ENCODE measurements at places on chromosomes 1 and 21. TPM values are rescaled to one million over a fixed set of nuclear protein-coding genes. Genes with fewer than 3 reads are reported as not detected.
A peak's percentile ranks its signal among the peaks of the same experiment; 100 is the strongest.

Gene CYP2J2
- total RNA-seq: 2.3 TPM

Gene ARHGEF16
- 8.2 TPM for total RNA-seq

Gene IL22RA1
- 164 TPM for total RNA-seq

Gene OR2L3
- total RNA-seq: not detected

Gene PCP4
- 0.92 TPM for total RNA-seq

Gene LIN28A
- not detected for total RNA-seq

DNA sequence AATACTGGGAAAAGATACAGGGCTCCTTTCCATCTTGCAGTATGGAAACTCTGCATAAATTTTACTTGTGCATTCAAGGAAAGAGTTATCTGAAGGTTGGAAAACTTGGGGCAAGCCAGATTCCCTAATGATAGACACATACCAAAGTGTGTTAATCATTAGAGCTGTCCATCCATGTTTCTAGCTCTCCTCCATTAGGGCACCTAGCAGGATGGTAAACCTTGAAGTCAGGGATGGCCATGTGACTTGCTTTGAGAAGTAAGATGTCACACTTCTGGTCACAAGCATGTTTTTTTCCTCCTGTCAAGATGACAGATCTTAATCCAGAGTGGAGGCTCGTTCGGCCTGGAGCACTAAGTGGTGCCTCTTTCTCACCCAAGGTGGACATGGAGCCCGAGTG is 241.9 kb upstream of the RUNX1 start:
- DNase-seq: no peak
- H3K27me3 ChIP-seq: no peaks in the 10 kb centered on the region
- no peaks in the 10 kb centered on the region for H3K4me1 ChIP-seq
- H3K27ac ChIP-seq: no peak overlapping the region
- H3K4me3 ChIP-seq: no peak overlapping the region
- no peaks in the 10 kb centered on the region for H3K36me3 ChIP-seq

- no peak overlapping the region for H3K27ac ChIP-seq
- no peaks in the 10 kb centered on the region for H3K27me3 ChIP-seq
- H3K36me3 ChIP-seq: no peaks in the 10 kb centered on the region
- DNase-seq: no peak
Measured at GRCh38 chr1:26474818-26475217, 2.6 kb downstream of the HMGN2 start.

GRCh38 chr1:182614796-182615454 is 10.7 kb upstream of the RGS16 start:
- H3K27me3 ChIP-seq: no peaks in the 10 kb centered on the region
- peak overlapping the region; percentile 6 for H3K4me3 ChIP-seq
- H3K27ac ChIP-seq: peak overlapping the region; percentile 56
- H3K4me1 ChIP-seq: peaks cover 6% of the 10 kb centered on the region

DNA sequence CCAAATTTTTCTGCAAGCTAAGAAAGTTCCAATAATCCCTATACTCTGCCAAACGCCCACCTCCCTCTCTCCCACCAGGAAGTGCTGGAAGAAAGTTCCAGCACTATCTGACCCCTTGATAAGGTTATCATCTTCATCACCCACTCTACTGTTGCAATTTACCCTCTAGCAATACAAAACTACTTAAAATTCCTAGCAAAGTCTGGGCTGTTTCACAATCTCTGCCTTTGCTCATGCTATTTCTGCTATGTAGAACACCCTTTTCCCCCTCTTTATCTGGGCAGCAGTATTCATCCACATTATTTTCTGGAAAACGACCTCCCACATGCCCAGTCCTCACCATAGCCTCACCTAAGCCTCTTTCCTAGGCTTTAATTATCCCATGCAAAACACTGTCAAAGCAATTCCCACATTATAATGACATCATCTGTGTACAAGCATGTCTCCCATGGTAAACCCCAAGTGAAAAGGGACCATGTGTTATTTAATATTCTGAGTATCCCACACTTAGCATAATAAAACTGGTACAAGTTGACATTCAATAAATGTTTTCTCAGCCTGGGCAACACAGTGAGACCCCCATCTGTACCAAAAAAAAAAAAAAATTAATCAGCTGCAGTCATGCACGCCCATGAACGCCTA is 12.0 kb downstream of the F11R start:
- no peaks in the 10 kb centered on the region for H3K27me3 ChIP-seq
- peaks cover 8% of the 10 kb centered on the region for H3K4me1 ChIP-seq
- H3K36me3 ChIP-seq: no peaks in the 10 kb centered on the region
- no peak for DNase-seq

DNA sequence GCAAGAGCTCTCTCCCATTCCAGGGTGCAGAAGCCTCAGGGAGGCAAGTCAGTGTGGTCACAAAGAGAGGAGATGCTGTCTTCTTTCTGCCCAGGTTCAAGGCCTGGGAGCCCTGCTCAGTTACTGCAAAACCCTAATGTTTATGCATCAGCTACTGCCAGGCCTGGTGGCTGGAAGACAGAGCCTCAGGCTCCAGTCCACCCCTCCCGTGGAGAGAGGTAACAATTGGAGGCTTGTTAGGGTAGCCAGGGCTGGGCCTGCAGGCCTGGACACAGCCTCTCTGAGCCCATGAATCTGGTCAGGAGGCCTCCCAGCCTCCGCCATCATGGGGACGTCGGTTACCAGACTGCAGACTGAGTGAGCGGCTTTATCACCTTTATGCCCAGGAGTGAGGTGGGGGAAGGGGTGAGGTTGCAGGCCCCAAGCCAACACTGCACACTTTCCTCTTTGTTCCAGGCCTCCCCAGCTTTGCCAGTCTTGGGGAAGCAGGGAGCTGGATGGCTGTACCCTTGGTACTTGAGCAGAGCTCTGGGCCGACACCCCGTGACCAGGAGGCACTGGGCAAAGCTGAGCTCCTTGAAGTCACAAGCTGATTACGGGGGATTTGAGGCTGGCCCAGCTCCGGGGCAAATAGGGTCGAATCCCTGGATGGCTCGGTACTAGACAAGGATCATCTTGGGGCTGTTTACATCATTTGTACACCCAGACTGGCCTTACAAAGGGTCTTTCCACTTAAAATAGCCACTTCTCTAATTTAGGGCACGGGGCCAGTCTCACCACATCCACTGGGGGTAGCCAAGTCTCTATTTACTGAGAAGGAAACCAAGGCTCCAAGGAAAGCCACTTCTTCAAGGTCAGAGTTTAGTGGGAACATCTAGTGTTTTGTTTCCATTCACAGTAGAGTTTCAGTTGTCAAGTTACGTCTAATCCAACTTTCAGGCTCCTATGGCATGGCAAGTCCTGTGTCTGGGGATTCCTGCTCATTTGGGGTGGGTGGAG is 5.2 kb downstream of the SLC2A1 start:
- no peak for DNase-seq
- no peak overlapping the region for H3K4me3 ChIP-seq
- no peaks in the 10 kb centered on the region for H3K27me3 ChIP-seq
- H3K36me3 ChIP-seq: no peaks in the 10 kb centered on the region
- no peaks in the 10 kb centered on the region for H3K4me1 ChIP-seq

- no peak overlapping the region for H3K27ac ChIP-seq
- H3K4me1 ChIP-seq: peaks cover 23% of the 10 kb centered on the region
- no peak overlapping the region for H3K4me3 ChIP-seq
- H3K36me3 ChIP-seq: no peaks in the 10 kb centered on the region
Measured at GRCh38 chr21:42459082-42459460, 37.0 kb downstream of the RSPH1 start.

DNA sequence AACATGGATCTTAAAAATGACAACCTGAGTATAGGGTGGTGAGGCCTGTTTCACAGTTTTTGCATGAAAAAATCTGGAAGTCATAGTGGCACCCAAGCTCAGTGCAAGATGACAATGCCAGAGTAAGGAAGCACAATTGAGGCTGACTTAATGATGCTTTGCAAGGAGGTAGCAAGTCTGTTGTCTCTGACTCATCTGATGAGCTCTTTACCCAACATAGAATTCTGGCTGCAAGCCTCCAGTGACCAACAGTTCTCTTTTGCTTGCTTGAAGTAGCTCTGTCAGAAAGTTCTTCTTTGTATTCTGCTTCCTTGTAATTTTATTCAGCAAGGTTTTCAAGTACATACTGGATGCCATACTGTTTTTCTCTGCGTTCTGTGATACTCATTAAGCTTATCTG is 117.1 kb downstream of the FOXD2 start:
- no peak for DNase-seq
- no peaks in the 10 kb centered on the region for H3K36me3 ChIP-seq
- H3K4me3 ChIP-seq: no peak overlapping the region
- H3K27me3 ChIP-seq: no peaks in the 10 kb centered on the region
- peaks cover 3% of the 10 kb centered on the region for H3K4me1 ChIP-seq
- H3K27ac ChIP-seq: no peak overlapping the region

DNA sequence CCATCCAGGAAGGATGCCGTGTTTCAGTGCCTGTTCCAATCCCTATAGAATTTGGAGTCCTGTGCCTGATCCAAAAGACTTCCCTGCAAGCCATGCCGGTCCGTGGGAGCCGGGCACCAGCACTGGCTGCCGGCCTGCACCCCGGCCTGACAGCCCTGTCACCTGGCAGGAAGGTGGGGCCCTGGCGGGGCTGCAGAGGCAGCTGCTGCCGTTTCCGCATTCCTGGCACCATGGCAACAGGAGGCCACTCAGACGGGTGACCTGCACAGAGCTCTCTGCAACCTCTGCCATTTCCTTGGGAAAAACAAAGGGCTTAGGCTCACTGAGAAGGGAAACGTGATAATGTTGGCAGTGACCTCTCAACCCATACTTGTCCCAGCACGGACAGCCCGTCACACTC is 63.2 kb upstream of the TMEM51 start:
- H3K4me3 ChIP-seq: peak overlapping the region; percentile 3
- H3K4me1 ChIP-seq: peaks cover 12% of the 10 kb centered on the region
- H3K27me3 ChIP-seq: no peaks in the 10 kb centered on the region
- H3K36me3 ChIP-seq: no peaks in the 10 kb centered on the region
- DNase-seq: peak; percentile 89

GRCh38 chr1:119250299-119250698 is 109.8 kb upstream of the WARS2 start:
- DNase-seq: no peak
- H3K27me3 ChIP-seq: no peaks in the 10 kb centered on the region
- no peak overlapping the region for H3K27ac ChIP-seq
- no peak overlapping the region for H3K4me3 ChIP-seq

- no peak for DNase-seq
- no peak overlapping the region for H3K27ac ChIP-seq
- H3K4me3 ChIP-seq: no peak overlapping the region
- H3K36me3 ChIP-seq: no peaks in the 10 kb centered on the region
- H3K4me1 ChIP-seq: peaks cover 6% of the 10 kb centered on the region
- no peaks in the 10 kb centered on the region for H3K27me3 ChIP-seq
Measured at GRCh38 chr1:115402753-115403184, 64.7 kb upstream of the NGF start.

DNA sequence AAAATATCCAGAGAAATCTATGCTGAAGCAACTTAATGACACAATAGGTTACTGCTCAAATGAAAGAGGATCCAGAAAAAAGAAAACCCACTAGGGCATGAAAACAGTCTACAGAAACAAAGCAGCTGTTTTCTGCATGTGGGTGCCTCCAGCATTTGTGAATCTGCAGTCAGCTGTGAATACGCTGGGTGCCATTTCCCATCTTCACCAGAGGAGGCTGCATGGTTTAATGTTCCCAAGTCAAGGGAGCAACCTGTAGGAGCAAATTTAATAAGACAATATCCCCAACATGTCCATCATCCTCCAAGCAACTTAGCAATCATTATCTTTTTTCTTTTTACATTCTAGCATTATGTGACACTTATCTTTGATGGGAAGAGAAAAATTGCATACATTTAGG is 396.6 kb downstream of the BRINP2 start:
- H3K27ac ChIP-seq: no peak overlapping the region
- no peak overlapping the region for H3K4me3 ChIP-seq
- no peaks in the 10 kb centered on the region for H3K27me3 ChIP-seq
- H3K36me3 ChIP-seq: no peaks in the 10 kb centered on the region

- no peak for DNase-seq
- H3K4me3 ChIP-seq: no peak overlapping the region
- H3K36me3 ChIP-seq: no peaks in the 10 kb centered on the region
- no peaks in the 10 kb centered on the region for H3K27me3 ChIP-seq
Measured at GRCh38 chr1:90936061-90936460, 85.8 kb downstream of the ZNF644 start.

DNA sequence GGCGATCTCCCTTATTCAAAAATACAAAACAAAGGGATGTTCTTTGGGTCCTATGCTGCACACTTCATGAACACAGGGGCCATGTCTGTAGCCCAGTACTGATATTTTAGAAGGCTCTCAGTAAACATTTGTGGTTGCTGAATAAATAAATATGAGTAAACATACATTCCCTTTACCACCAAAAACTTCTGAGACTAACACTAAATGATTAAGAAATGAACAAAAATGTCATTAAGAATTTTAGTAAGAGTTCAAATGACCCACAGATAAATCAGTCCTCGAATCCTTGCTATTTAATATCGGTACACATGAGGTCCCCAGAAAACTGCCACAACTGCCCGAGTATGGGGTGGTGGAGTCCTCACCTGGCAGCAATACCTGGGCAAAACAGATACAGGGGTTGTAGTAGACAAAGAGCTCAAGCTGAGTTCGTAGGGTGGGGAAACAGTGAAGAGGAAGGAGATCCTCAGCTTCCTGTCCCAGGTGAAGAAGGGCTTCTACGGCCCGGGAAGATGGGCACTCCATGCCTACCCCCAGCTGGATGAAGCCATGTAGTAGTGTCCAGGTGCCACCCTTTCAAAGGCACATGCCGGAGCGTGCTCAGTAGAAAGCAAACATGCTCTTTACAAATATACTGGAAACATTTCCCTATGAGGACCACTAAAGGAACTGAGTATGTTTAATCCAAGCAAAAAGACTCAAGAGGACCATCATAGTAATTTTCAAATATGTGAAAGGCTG is 72.6 kb upstream of the ARHGAP29 start:
- peaks cover 13% of the 10 kb centered on the region for H3K4me1 ChIP-seq
- no peaks in the 10 kb centered on the region for H3K36me3 ChIP-seq
- no peak overlapping the region for H3K27ac ChIP-seq
- H3K27me3 ChIP-seq: no peaks in the 10 kb centered on the region
- DNase-seq: no peak
- no peak overlapping the region for H3K4me3 ChIP-seq

GRCh38 chr1:186155594-186155993 is 219.5 kb downstream of the TPR start:
- no peaks in the 10 kb centered on the region for H3K27me3 ChIP-seq
- H3K27ac ChIP-seq: no peak overlapping the region
- no peak overlapping the region for H3K4me3 ChIP-seq
- DNase-seq: no peak

DNA sequence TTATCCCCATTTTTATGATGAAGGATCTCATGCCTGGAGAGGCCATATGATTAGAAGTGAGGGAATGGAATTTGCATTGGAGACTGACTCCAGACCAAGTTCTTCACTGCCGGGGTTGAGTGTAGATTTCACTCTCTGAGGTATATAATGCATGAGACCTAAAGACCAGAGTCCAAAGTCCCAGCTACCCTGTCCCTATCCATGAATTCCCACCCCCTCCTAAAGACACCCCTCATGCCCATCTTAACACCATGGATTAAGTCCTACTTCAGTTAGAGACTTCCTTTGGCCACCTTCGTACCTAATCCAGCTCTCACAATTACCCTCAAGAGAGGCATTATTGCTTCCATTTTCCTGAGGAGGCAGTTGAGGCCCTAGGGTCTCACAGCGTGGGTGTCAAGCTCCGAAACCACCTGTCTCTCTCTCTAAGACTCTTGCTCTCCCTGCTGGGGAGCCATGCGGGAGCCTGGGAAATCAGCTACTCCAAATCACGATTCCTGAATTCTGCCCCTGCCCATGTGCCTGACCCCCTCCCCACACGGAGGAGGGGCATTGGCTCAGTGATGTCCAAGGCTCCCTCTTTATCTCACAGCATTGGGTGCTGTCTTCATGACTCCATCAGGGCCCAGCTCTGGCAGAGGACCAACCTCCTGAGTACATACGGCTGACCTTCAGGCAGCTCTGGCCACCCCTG is 11.7 kb upstream of the FOXO6 start:
- no peaks in the 10 kb centered on the region for H3K27me3 ChIP-seq
- no peaks in the 10 kb centered on the region for H3K36me3 ChIP-seq
- no peak overlapping the region for H3K27ac ChIP-seq
- H3K4me3 ChIP-seq: no peak overlapping the region
- H3K4me1 ChIP-seq: no peaks in the 10 kb centered on the region

Data from pancreas (tissue), 10 donors.